ENCODE measurements at places on chromosomes 1 and 21.

GRCh38 chr21:34536820-34537219 lies 24.8 kb upstream of the KCNE1 start:
- no peak for DNase-seq

DNA sequence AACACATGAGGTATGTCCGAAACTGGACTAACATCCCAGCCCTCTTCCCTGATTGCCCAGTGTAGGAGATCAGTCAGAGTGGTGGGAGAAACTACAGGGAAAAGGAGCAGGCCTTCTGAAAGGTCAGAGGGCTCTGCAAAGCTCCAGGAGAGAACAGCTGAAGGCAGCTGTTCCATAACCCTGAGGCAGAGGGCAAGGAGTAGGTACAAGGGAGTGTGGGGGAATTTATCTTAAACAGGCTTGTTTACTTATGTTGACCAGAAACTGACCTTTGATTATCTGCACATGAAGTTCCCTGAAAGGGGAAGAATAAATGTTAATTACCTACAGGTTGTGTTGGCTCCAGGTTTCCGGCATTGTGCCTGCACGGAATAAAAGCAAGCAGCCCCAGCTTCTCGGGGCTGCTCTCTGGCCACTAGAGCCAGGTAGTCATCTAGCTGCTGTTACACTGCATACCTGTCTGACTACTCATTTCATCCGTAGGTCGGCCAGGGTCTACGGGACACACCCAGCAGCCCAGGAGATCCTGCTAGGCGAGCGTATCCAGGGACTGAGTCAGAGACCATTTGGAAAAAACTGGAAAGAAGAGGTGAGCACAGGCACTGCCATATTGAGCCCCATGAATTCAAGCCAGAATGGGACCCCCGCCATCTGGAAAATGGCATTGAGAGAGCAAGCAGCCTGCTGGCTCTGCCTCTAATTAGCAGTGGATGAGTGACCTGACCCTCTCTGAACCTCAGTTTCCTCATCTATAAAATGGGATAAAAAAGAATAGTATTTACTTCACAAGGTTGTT lies 14.9 kb upstream of the PAQR7 start:
- DNase-seq: no peak

- DNase-seq: no peak
These were observed 151.1 kb upstream of the DPT start for GRCh38 chr1:168879896-168880734.

- no peak for DNase-seq
These were observed 627.8 kb downstream of the MATN1 start for GRCh38 chr1:30095451-30096025.

DNA sequence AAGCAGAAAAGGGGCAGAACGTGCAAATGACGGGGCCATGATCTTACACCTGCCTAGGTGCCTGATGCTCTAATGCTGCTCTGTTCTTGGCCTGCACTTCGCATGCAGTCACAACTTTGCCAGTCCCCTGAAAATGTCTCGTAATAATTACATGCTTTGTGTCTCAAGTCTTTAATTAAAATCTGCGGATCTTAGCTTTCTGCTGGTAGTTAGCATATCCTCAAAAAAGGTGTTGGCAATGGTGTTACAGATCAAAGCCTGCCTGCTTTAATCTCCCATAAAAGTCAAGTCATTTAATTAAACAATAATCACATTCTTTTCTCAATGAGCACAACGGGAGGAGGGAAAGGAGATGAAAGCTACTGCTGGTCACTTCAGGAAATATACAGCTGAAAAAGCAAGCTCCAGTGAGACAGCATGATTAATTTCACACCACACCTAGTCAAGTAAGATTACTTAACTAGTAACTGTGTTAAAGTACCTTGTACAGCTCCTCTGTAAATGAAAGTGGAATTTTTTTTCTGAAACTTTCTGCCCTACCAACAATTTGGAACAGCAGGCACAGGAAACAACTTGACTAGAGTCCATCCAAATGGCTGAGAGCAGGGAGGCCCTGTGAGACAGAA lies 45.8 kb downstream of the STX6 start:
- no peak for DNase-seq

GRCh38 chr1:27830621-27831440 lies at the start of gene PPP1R8:
TSS of gene PPP1R8 (plus strand) at chr1:27830782. CDS start at chr1:27830836, 54 bp downstream.
- peak; percentile 88 for DNase-seq

DNA sequence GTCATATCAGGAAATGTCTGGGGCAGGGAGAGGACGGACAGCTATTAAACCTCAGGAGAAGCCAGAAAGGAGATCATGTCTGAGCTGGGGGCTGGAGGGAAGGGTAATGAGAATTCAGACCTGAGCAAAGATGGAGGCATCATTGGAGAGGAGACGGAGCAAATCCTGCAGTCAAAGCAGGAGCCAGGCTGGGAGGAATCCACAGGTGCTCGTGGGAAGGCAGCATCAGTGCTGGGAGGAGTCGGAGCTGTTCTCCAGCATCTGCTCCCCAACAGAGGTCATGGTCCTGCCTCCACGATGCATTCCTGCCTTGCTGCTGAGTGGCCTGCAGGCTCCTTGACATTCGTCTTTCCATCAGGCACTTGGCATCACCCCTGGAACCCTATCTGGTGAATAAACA lies 148.3 kb upstream of the RAB4A start:
- DNase-seq: no peak

GRCh38 chr1:3356827-3357460 lies 97.5 kb upstream of the ARHGEF16 start:
- DNase-seq: no peak

GRCh38 chr1:64743954-64744491 lies 852 bp upstream of the RAVER2 start:
- DNase-seq: no peak

- no peak for DNase-seq
These were observed 18.6 kb upstream of the PTTG1IP start for GRCh38 chr21:44892095-44892494.

DNA sequence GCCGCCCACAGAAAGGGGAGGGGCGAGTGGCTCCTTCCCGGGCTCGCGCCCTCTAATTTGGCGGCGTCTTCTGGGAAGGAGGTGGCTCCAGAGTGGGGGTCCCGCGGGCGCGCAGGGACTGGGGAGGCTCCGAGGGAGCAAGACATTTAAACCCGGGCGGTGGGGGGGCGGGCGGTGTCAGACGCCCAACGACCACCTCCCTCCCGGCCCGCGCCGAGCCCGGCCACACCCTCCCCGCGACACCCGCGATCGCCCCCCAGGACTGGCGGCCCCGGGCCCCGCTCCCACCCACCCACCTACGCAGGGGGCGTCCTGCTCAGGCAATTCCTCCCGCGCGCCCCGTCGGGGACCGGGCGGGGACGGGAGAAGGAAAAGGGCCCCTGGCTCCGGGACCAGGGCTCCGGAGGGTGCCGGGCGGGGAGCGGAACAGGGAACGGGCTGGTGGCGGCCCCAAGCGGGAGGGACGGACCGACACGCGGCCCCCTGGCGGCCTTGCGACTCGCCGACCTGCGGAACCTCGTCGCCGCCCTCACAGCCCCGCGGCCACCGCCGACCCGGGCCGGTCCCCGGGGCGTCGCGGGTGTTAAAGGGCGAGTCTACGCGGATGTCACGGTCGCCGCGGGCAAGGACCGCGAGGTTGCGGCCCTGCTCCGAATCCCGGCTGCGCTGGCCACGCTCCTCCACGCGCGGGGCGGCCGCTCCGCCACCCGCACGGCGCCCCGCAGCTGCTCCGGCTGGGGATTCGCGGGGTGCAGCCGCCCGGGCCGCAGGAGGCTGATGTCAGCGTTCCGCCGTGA lies 94.0 kb upstream of the FMN2 start:
- no peak for DNase-seq

- DNase-seq: no peak
These were observed 52.9 kb upstream of the CNTN2 start for GRCh38 chr1:204990059-204990664.

- DNase-seq: no peak
These were observed 2.8 kb downstream of the MYCL start for GRCh38 chr1:39898648-39899603.

DNA sequence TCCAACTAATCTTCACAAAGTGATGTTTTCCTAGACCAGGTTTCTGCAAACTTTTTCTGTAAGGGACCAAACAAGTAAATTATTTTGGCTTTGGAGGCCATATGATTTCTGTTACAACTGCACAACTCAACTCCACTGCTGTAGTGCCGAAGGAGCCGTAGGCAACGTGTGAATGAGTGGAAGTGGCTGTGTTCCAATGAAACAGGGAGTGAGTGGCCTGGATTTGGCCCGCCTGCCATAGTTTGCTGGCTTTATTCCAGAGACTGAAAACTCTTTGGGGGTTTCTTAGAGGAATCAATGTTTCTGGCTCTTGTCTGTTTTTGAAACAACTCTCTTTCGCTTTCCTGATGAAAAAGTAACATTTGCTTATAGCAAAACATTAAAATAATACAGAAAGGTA lies 12.6 kb upstream of the ACTL8 start:
- DNase-seq: no peak

DNA sequence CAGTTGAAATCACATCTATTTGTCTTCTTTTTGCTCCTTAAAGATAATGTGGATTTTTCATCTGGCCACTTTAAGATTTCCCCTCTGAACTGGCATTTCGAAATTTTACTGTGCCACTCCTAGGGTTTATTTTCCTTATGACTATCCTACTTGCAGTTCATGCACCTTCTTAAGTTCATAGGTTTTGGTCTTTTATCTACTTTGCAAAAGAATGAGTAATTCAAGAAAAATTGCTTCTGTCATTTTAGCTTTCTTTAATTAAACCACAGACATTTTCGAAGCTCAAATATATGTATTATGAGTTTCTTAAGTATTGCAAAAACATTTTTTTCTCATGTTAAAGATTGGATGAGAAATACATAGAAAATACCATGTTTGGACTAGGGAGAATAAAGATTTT lies 1244.8 kb upstream of the TMPRSS15 start:
- DNase-seq: no peak

DNA sequence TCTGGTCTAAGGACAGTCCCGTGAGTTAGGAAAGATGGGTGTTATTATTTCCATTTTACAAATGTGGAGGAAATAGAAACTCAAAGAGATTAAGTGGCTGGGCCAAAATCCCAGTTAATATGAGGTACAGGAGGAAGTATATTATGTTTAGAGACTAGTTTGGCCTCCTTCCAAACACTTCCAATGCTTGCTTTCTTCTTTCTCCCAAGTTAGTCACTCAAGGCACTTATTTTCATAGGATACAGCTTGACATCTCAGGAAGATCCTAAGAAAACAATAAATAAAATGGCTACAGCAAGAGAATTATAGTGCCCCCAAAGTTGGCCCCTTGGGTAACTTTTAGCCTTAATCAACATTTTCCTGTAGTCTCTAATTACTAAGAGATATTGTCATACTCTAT lies 47.5 kb upstream of the IPO9 start:
- no peak for DNase-seq

- DNase-seq: no peak
These were observed 21.0 kb downstream of the SLC37A1 start for GRCh38 chr21:42534421-42535378.

GRCh38 chr21:45713613-45714012 lies 70.1 kb downstream of the PCBP3 start:
- DNase-seq: no peak

- DNase-seq: no peak
These were observed 51.0 kb downstream of the SYDE2 start for GRCh38 chr1:85149805-85150204.

DNA sequence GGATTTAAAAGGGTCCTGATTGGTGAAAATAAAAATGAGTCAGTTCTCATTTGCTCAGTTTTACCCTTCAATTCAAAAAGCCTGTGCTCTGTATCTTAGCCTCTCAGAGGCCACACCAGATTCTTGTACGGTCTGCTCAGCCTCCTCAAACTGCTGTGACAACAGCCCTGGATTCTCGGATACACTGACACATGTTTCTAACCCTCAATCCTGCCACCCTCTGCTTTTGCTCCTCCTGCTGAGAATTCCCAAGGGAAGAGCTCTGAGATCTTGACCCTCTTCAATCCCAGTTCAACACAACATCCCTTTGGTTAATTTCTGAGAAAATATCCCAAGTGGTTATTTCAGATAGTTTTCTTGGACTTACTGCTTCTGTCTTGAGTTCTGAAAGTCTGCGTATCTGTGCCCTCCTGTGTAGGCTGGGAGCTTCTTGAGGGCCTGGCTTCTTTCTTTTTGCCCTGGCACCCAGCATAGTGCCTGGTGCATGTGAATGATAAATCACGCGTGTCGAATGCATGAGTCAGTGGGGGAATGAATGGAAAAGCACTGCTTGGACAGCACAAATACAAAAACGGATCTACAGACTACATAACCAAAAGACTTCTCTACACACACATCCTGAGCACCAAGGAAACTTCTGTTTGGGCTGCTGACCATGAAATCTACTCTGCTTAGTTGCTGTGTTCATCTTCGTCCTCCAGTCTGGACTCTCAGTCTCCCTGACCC lies 24.5 kb downstream of the IRF2BP2 start:
- DNase-seq: no peak

GRCh38 chr1:153032073-153032472 lies 1.1 kb downstream of the SPRR1B start:
- no peak for DNase-seq

GRCh38 chr1:63134501-63135173 lies 187.7 kb upstream of the FOXD3 start:
- no peak for DNase-seq

- no peak for DNase-seq
These were observed 15.5 kb upstream of the TFF3 start for GRCh38 chr21:42330380-42331371.

DNA sequence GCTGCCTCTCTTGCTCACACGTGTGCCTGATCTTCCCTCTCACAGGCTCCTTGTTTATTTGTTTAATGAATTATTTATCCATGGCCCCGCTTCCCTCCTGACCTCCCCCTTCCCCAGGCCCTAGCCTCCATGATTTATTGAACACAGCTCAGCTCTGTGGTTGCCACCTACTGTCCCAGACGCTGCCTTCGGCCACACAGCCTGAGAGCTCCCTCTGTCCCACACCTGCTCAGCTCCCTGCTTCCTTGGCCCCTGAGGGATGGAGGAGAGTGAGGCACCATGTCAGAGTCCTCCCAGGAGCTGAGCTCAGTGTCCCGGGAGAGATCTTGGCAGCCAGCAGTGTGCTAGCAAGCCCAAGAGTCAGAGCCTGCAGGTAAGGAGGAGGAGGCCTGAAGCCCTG lies 3.1 kb upstream of the EFNA3 start:
- no peak for DNase-seq

DNA sequence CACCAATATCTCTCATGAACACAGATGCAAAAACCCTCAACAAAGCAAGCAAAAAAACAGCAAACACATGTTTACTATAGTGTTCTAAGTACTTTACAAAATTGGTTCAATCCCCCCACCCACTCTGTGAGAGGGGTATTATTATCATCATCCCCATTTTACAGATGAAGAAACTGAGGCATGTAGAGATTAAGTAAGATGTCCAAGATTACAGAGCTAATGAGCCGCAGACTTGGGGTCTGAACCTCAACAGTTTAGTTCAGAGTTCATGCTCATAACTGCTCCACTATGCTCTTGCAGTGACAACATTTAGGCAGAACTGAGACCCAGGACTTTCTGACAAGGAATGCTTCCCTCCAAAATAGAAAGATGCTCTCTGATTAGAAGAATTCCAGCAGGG lies 21.9 kb downstream of the CLSTN1 start:
- DNase-seq: no peak

- DNase-seq: no peak
These were observed 15.7 kb downstream of the RIIAD1 start for GRCh38 chr1:151737026-151737425.

GRCh38 chr1:82423174-82423815 lies 622.6 kb downstream of the ADGRL2 start:
- DNase-seq: no peak

- DNase-seq: no peak
These were observed 97.8 kb downstream of the DUSP10 start for GRCh38 chr1:221644145-221644448.
